ENCODE measurements at places on chromosomes 2 and 18.

DNA sequence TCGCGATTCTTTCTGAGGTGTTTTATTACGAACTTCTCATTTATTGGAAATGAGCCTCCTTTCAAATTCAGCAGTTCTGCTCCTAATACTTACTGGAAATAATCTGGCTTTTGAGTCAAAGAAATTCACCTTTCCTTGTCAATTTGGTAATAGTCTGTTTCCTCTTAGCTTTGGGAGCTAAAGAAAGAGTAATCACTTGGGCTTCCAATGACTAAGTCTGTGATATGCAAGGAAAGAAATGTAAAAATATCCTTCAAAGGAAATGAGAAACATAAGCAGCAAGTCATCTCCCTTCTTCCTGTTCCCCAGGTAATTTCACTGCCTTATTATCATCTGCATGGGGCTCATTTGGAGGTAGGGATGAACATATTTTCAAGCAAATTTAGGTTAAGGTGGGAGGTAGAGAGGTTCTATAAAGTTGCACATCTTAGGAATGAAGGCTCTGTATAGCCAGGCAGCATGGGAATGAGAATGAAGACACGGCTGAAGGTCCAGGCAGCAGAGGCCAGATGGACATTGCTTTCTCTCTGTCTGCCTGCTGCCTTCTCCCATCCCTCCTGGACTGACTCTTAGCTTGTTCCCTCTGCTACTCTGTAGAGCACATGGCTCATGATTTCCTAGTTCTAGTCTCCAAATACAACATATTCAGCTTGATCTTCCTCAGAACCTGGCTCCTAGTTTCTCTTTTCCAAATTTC is 1.0 kb downstream of the SPP2 start:
- no peak for DNase-seq

- peak; percentile 95 for DNase-seq
Measured at GRCh38 chr2:203891474-203891873, 23.9 kb downstream of the CTLA4 start.

DNA sequence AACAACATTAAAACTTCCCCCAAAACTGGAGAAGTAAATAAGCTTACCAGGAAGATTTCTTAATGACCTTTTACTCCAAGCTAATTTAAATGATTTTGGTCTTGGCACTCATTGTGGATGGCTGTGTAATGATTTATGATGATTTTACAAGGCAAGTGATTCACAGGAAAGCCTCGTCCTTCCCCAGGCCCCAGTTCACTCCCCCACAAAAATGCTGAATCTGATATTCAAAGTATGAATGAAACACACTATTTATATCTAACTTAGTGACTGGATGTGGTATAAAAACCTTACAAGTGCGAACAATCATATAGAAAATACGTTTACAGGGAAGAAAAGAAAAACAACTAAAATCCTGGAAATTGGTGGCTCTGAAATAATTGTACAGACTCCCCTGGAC is 49.8 kb downstream of the ZNF516 start:
- DNase-seq, result no peak

DNA sequence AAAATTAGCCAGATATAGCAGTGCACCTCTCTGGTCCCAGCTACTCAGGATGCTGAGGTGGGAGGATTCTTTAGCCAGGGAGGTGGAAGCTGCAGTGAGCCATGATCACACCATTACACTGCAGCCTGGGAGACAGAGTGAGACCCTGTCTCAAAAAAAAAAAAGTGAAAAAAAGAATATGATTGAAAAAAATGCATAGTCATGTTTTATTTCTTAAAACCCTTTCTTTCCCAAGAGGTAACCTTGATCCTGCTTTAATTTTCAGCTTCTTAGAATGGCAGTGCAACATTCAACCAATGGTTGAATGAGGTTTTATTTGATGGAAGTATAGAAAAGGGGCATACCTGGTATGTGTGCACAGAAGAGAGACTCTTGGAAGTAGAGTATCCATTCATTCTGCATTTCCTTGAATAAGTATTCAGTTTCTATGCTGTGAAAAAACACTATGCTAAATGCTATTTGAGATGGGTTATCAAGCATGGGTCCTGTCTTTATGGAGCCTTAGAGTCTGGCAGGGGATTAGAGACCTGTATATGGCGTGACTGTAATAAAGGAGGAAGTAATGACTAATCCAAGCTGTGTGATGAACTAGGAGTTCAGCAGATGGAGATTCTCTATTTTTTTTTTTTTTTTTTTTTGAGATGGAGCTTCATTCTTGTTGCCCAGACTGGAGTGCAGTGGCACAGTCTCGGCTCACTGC is 146.3 kb downstream of the WDSUB1 start:
- no peak for DNase-seq

- peak; percentile 62 for DNase-seq
Measured at GRCh38 chr2:207073801-207074678, 91.7 kb downstream of the KLF7 start.

DNA sequence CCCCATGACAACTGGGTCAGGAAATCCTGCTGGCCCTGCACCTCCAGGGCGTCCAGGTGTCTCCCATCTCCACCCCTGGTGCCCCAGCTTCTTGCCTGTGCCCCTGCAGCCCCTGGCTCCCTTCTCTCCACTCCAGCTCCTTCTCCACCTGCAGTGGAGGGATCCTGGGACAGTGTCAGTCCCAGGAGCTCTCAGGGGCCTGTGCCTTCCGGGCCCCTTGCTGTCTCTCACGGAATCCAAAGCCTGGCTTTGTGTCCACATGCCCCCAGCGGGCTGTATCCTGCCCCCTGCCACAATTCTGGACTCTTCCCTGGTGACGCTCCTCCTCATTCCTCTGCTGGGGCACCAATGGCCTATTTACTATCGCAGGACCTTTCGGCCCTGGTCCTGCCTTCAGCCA is 58.2 kb downstream of the MYT1L start:
- DNase-seq, result no peak

DNA sequence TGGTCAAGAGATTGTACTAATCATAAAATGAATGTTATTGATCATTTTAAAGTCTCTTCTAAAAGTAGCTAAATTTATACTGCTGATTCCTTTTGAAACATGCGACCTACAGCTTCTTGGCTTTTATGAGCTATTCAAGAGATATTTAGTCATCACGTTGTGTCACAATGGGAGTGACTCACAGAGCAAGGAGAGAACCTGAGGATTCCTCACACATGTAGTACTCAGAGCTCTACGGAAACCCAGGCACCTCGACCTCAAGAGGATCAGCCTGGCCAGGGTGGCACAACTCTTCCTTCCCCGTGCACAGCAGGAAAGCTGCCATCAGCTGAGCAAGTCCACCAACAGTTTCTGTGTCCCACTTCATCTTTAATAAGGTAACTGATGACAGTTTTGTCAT is at the start of gene DHRS9:
Gene DHRS9 (plus strand): TSS at position 223 of the 400 bp plus-strand sequence. CDS start 12,019 bp downstream, outside the sequence.
- peak; percentile 60 for DNase-seq

GRCh38 chr18:35089382-35089781 is 48.2 kb downstream of the MAPRE2 start:
- no peak for DNase-seq

GRCh38 chr18:28039078-28039477 is 137.9 kb downstream of the CDH2 start:
- DNase-seq, result no peak

GRCh38 chr2:21687589-21687988 is 563.8 kb downstream of the TDRD15 start:
- DNase-seq, result no peak

GRCh38 chr2:28449488-28450395 is 46.1 kb upstream of the PLB1 start:
- DNase-seq, result peak; percentile 93

DNA sequence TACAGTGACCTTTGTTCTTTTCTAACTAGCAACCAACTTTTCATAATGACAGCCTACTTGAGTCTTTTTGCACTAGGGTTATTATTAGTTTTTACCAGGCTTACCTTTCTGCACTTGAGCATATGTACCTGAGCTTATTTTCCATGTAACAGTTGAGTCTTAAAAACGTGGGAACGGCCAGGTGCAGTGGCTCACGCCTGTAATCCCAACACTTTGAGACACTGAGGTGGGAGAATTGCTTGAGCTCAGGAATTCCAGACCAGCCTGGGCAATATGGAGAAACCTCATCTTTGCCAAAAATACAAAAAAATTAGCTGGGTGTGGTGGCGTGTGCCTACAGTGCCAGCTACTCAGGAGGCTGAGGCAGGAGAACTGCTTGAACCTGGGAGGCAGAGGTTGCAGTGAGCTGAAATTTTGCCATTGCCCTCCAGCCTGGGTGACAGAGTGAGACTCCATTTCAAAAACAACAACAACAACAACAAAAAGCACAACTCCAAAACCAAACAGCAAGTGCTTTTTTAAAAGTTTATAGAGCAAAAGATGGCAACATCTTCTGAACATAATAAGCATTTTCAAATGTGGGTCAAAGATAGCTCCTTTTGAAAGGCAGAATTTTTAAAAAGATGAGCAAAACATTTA is 57.1 kb upstream of the CD28 start:
- no peak for DNase-seq

DNA sequence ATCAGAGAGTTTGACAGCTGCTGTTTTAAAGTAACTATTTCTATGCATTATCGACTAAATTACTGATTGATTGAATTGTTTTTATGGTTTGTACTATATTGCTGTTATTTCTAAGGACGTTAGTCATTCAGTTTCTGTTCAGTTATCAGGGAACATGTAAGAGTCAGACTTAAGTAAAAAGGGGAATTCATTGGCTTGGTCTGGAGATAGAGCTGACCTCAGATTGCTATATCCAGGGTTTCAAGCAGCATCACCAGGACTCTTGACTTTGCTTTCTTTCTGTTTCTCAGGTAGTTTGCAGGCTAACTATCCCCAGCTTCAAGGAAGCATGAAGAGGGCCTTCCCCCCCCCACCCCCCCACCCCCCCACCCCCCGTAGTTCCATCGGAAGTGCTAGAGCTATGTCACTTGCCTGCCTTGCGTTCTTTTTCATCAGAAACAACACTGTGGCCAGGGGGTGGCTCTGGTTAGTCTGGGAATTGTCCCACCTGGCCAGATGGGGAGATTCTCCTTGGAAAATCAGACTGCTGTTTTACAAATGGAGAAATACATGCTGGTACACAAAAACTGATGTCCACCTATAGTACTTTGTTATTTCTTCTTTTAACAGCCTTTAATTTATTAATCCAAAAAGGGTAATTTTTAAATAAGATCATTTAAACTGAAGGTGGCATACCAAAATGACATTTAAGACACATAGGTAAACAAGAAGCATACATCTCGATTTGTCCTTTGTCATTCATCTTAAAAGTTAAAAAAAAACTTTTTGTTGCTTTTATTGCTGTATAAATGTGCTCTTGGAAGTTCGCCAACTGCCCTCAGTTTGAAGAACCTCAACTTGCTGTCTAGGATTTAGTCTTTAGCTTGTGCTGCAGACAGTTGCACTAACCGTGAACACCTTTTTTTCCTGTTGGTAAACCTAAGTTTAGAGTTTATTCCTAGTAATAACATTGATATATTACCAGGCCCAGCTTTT is 9.4 kb downstream of the SMAD4 start:
- no peak for DNase-seq
